Fibroblast of the aortic adventitia (primary cell): ENCODE measurements at places on chromosomes 7 and 10. TPM values are rescaled to one million over a fixed set of nuclear protein-coding genes. Genes with fewer than 3 reads are reported as not detected.

GRCh38 chr10:132075909-132076577, 10.3 kb downstream of the JAKMIP3 start:
- DNase-seq: no peak

GRCh38 chr10:92005978-92006377, 82.4 kb downstream of the BTAF1 start:
- DNase-seq: no peak

DNA sequence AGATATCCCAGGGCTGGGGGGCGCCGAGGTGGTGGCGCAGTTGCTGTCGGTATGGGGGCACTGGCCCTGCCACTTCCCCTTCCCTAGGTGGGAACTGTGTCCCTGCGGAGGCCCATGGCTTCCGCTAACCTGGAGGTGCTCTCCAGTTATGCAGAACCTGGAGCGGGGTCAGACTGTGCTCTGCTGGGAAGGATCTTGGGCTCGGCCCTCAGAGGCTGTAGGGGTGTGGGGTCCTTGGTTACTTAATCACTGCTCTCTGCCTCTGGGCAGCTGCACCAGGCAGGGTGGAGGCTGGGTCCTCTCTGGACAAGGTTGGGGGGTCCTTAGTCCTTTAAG, 2.4 kb downstream of the BRI3 start:
- DNase-seq: no peak

DNA sequence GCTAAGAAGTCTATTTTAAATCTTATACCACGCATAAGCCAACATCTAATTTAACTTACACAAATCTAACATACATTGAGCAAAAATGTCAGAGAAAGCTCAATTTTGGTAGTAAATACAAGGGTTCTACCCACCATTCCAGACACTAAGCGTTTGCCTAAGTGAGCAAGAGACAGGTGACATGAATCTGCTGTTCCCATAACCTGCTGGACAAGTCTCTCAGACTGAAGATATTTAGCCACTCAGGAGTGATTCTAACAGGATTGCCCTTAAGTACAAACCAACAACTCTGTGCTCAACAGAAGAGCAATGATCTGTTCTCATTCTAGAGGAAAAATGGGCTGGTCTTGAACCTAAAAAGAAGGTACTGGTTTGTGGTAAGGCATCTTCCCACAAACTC, 18.8 kb downstream of the EZH2 start:
- DNase-seq: no peak

Gene GPR26
- total RNA-seq: under 0.01 TPM in 1 of 2 replicates, not detected in the other

DNA sequence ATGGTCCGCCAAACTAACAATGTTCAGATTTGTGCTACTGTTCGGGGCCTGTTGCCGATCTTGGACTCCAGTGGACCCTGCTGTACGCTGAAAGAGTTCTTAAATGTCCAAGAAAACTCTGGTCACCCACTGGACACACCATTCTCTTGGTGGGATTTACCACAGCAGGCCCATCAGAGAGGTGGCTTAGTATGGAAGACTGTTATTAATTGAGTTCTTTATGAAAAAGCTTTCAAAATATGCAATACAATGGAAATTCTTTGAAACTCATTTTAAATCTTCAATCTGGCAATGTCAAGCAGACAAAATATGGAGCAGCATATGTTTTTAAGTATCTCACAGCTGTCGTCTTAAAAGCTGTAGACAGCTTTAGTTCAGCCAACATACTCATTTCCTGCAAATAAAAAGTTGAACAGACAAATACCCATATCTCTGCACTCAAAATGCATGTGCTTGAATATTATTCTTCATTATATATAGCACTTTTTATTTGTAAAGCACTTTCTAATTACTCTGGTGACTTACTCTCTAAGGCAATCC, 37.4 kb upstream of the GRM8 start:
- DNase-seq: no peak

DNA sequence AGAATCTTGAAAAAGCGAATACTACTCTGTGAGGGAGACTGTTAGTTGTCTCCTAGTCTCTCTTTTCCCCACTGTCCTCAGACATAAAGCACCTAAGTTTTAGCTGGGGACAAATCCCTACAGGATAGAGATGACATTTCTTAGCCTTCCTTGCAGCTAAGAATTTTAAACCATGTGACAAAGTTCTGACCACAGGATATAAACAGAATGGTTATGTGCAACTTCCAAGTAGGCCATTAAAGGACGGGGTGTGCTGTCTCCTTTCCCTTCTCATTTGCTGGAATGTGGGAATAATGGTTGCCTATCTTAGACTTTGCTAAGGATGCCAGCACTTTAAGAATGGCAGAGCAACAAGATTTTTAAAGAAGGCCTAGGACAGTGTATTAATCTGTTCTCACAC, 74.9 kb upstream of the PRPS1L1 start:
- DNase-seq: no peak

DNA sequence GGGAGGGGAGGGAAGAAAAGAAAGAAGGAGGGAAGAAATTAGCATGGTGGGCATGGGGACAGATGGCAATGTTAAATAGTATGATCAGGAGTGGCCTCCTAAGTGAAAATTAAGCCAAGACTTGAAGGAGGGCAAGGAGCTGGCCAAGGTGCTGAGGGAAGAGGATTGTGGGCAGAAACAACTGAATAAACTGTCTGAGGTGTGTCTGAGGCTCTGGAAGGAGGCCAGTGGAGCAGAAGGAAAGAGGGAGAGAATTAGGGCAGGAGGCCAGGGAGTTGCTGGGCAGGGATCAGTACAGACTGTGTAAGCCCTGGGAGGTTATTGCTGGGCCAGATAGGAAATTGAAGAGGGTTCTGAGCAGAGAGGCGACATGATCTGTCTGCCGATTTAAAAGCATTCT, 40.6 kb upstream of the VKORC1L1 start:
- DNase-seq: peak; percentile 59

Gene PRKCQ
- total RNA-seq: 0.08 TPM in 1 of 2 replicates, not detected in the other

DNA sequence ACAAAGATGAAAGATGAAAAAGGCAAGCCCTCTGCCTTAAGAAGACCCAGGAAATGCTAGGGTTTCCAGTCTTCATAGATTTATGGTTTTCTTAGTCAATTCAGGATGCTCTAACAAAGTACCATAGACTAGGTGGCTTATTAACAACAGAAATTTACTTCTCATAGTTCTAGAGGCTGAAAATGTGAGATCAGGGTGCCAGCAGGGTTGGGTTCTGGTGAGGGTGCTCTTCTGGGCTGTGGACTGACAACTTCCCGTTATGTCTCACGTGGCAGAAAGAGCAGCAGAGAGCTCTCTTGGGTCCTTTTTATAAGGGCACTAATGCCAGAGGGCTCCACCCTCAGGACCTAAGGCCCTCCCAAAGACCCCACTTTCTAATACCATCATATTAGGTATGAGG, 23.7 kb downstream of the ELMO1 start:
- no peak for DNase-seq
